Choroid plexus epithelial cell (primary cell): ENCODE measurements at places on chromosomes 16 and 17.
A peak's percentile ranks its signal among the peaks of the same experiment; 100 is the strongest.

DNA sequence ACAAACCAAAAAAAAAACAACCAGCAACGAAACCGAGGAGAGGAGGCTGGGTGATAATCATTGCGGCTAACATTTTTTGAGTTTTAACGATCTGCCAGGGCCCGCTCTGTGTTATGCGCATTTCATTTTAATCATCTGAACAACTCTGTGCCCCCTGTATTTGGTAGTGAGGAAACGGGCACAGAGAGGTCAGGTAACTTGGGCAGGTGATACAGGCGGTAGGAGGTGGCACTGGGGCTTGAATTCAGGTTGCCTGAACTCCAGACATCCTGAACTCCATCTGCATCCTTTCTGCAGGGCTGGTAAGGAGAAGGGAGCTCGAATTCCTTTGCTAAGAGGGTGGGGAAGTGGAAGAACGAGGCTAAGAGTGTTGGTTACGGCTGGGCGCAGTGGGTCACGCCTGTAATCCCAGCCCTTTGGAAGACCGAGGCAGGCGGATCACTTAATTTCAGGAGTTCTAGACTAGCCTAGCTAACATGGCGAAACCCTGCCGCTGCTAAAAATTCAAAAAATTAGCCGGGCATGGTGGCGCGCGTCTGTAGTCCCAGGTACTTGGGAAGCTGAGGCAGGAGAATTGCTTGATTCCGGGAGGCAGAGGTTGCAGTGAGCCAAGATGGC is 1.1 kb downstream of the CLUAP1 start:
- no peak for DNase-seq

DNA sequence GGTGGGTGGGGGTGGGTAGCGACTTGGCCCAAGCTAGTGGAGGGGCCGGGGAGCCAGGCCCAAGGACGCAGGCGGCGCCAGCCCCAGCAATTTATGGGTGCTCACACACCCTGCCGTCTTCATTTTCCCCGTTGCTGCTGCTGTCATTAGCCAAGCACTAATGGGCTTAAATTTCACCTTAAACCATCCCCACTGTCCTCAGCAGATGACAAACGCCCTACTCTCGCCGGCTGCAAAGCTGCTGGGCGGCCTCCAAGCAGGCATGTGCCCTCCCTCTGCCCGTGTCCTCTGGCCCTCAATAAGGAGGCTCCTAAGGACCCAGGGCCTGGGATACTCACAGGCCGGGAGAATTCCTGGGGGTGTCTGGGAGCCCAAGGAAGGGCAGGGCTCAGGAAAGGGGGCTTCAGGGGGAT is 66.1 kb downstream of the SREBF1 start:
- no peak for DNase-seq

DNA sequence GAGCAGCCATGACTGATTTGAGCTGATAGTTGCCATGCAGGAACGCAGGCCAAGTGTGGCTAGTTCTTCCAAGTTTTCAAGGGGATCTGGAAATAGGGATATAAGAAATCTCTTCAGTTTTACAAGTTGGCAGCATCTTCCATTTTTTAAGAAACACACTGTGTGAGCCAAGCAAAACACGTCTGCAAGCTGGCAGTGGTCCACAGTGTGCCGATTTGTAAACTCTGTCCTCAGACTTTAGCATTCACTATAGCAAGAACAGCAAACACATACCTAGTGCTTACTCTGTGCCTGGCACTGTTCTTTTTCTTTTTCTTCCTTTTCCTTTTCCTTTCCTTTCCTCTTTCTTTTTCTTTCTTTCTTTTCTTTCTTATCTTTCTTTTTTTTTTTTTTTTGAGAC is 2.9 kb downstream of the ORAI3 start:
- peak; percentile 74 for DNase-seq

GRCh38 chr17:32551186-32551955 is 64.6 kb downstream of the CDK5R1 start:
- peak; percentile 64 for DNase-seq

DNA sequence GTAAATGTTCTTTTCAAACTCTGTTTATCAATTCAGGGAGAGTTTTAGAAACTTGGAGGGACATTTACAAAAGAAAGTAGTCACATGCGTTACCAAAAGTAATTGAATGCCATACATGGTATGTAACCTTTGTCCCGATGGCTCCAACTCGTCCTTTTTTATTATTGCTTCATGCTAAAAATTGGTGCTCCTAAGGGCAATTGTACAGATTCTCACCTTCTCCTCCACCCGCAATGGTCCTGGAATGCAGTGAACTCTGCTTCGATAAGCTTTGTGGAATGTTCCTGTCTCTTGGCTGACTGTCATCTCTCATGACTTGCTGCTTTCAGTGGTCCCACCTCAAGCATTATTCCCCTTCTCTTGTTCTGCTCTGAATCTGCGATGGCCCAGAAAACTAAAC is 20.9 kb downstream of the GNAO1 start:
- no peak for DNase-seq

DNA sequence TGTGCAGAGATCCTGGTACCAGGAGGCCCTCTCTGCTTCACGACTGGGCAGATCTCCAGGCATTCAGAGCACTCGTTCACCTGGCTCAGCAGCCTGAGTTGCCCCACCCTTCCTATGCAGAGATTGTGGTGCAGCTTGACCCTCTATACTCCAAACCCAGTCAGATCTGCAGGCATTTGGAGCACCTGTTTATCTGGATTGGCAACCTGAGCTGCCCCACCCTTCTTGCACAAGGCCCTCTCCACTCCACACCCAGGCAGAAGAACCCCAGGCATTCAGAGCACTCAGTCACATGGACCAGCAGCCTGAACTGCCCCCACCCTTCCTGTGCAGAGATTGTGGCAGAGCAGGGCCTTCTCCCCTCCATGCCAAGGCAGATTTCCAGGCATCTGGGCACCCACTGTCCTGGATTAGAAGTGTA is 88.4 kb upstream of the CDH5 start:
- no peak for DNase-seq

- no peak for DNase-seq
Measured at GRCh38 chr17:1004769-1005295, 7.9 kb downstream of the TIMM22 start.

- DNase-seq: peak; percentile 48
Measured at GRCh38 chr17:65515959-65516948, 45.2 kb downstream of the AXIN2 start.

DNA sequence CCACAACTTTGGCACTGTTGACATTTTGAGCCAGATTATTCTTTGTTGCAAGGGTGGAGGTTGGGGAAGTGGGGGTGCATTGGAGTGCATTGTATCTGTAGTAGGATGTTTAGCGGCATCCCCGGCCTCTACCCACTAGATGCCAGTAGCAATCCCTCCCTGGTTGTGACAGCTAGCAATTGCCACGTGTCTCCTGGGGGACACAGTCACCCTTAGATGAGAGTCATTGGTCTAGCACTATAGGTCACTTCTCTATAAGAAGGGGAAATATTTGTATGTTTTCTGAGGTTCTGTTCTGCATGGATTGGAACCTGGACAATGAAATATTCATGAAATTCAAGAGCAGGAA is 32.4 kb downstream of the MSI2 start:
- DNase-seq: no peak
